ENCODE measurements at places on chromosomes 7 and 10. TPM values are rescaled to one million over a fixed set of nuclear protein-coding genes. Genes with fewer than 3 reads are reported as not detected.

DNA sequence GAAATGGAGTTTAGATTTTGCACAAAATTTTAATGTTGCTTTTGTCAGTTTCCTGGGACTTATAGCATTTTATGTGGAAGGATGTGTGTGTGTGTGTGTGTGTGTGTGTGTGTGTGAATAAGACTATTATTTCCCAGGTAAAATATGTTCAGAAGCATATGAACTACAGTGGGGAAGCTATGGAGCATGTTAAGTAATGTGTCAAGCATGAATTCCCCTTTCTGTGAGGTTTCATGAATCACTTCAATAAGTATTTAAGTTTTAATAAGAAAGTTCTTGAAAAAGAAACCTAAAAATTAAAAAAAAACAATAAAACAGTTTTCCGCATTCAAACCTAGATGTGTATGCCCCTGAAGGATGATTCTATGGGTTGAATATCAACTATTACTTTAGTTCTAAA is 693 bp downstream of the CREB5 start:
- peaks cover 40% of the 10 kb centered on the region for H3K27me3 ChIP-seq
- no peak for DNase-seq

PLAU gene
- 5.5 TPM for total RNA-seq

DNA sequence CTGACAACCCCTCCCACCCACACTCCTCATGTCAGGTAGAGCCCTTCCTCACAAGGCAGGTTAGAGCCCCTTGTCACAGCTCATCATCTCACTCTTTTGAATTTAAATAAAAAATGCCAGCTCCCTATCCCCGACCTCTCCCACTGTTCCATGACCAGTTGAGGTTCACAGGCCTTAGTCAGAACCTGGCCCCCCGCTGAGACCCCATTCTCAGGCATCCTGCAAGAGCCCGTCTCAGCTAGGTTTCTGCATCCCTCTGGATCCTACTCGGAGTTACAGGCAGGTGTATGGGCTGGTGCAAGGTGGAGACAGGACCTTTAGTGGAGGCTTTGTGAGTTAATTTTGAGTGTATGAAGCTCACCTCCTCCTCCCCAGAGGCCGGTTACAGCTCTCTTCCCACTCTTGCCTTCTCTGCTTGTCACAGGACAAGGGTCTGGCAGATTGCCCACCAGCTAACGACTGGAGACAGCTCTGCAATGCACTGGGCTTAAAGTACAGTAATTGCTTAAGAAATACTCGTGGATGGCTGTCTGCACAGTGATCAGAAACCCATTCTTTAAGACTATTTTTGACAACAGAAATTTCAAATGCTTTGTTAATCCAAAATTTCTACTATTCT is 394.9 kb upstream of the DPP6 start:
- H3K27ac ChIP-seq = no peak overlapping the region
- H3K36me3 ChIP-seq = no peaks in the 10 kb centered on the region
- no peak overlapping the region for H3K4me3 ChIP-seq
- H3K4me1 ChIP-seq = no peaks in the 10 kb centered on the region

- H3K27ac ChIP-seq = no peak overlapping the region
- H3K27me3 ChIP-seq = peaks cover 4% of the 10 kb centered on the region
- H3K4me1 ChIP-seq = no peaks in the 10 kb centered on the region
- DNase-seq = peak; percentile 82
- no peak overlapping the region for H3K4me3 ChIP-seq
Observed at GRCh38 chr10:71302874-71303568, 16.0 kb upstream of the SLC29A3 start.

PPP1R9A gene
- total RNA-seq = 37.1 TPM

- no peaks in the 10 kb centered on the region for H3K36me3 ChIP-seq
- no peak overlapping the region for H3K4me3 ChIP-seq
Observed at GRCh38 chr10:90079819-90080218, 378.4 kb downstream of the KIF20B start.

PARD3 gene
- total RNA-seq = 39.7 TPM

NPC1L1 gene
- total RNA-seq = not detected

GRCh38 chr7:97639036-97639435 is 92.8 kb upstream of the TAC1 start:
- no peak for DNase-seq
- no peaks in the 10 kb centered on the region for H3K4me1 ChIP-seq
- H3K4me3 ChIP-seq = no peak overlapping the region
- H3K27me3 ChIP-seq = no peaks in the 10 kb centered on the region
- no peaks in the 10 kb centered on the region for H3K36me3 ChIP-seq

- H3K27me3 ChIP-seq = no peaks in the 10 kb centered on the region
- no peak overlapping the region for H3K4me3 ChIP-seq
- peak overlapping the region; percentile 72 for H3K27ac ChIP-seq
- peak; percentile 60 for DNase-seq
Observed at GRCh38 chr7:130356876-130357611, 12.4 kb downstream of the CPA5 start.

GRCh38 chr7:131057015-131057793 is 270.5 kb upstream of the MKLN1 start:
- peaks cover 9% of the 10 kb centered on the region for H3K36me3 ChIP-seq
- H3K27ac ChIP-seq = peak overlapping the region; percentile 89
- H3K4me3 ChIP-seq = no peak overlapping the region
- H3K4me1 ChIP-seq = peaks cover 77% of the 10 kb centered on the region
- DNase-seq = no peak
- H3K27me3 ChIP-seq = no peaks in the 10 kb centered on the region

DNA sequence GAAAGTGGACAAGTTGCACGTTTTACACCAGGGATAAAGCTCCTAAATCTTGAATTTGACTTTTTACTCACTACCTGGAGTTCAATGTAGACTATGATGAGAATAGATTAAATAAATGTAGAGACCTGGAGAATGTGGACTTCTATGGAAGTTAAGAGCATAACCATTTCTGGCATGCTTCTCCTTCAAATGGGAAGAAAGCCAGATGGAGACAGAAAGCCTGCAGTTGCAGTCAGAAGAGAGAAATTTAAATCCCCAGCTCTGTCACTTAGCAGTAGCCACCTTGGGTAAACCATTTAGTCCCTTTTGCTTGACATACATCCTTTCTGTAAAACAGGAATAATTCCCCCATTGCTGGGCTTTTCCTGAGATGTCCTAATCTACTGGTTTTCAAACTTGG is 355.3 kb upstream of the AUTS2 start:
- H3K4me1 ChIP-seq = no peaks in the 10 kb centered on the region
- no peak overlapping the region for H3K4me3 ChIP-seq
- no peak overlapping the region for H3K27ac ChIP-seq
- no peaks in the 10 kb centered on the region for H3K36me3 ChIP-seq

- H3K4me3 ChIP-seq = no peak overlapping the region
- H3K27me3 ChIP-seq = no peaks in the 10 kb centered on the region
- DNase-seq = no peak
- H3K27ac ChIP-seq = peak overlapping the region; percentile 75
- no peaks in the 10 kb centered on the region for H3K36me3 ChIP-seq
Observed at GRCh38 chr10:12709521-12709963, 292.0 kb downstream of the CCDC3 start.

SLC12A9 gene
- 44.6 TPM for total RNA-seq
